ENCODE measurements at places on chromosomes 16 and 17.

- DNase-seq: no peak
These were observed 298.2 kb upstream of the C16orf82 start for GRCh38 chr16:26768385-26769010.

DNA sequence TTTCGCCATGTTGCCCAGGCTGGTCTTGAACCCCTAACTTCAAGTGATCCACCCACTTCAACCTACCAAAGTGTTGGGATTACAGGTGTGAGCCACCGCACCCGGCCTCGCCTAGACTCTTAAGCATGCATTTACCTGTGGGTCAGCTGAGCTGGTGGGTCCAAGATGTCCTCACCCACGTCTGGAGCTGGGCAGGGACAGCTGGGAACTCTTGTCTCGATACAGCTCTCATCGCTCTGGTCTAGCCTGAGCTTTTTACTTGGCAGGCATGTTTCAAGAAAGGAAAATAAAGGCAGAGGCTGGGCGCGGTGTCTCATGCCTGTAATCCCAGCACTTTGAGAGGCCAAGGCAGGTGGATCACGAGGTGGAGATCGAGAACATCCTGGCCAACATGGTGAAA lies 56.9 kb upstream of the PHOSPHO1 start:
- no peak for DNase-seq

GRCh38 chr17:57045868-57046704 lies 39.0 kb upstream of the AKAP1 start:
- peak; percentile 23 for DNase-seq

DNA sequence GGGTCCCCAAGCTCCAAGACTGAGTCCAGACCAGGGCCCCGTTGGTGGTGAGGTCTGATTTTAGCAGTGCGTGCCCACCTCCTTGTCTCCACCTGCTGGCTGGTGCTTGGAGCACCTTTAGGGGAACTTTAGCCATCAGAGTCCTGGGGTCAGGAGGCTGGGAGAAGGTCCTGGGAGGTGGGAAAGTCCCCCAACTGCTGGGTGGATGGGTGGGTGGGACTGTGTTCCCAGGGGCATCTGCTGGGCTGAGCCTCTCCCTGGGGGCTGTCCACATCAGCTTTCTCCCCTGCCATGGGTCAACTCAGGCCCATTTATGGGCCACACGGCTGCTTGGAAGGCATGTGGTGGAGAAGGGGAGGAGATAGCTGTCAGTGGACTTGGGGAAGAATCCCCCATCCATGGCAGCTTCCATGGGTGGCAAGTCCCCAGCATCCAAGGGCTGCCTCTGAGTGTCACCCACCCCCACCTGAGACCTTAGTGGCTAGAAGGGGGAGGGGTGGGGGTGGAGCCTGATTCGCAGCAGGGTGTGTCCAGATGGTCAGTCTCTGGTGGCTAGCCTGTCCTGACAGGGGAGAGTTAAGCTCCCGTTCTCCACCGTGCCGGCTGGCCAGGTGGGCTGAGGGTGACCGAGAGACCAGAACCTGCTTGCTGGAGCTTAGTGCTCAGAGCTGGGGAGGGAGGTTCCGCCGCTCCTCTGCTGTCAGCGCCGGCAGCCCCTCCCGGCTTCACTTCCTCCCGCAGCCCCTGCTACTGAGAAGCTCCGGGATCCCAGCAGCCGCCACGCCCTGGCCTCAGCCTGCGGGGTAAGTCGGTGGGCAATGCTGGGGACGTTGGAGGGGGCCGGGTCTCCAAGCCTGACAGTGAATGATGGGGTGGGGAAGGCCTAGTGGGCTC lies at the start of gene TRPV2:
TRPV2 (plus strand) TSS at position 541 of the 894 bp plus-strand sequence. CDS start 2,098 bp downstream, outside the sequence.
- peak; percentile 52 for DNase-seq

- no peak for DNase-seq
These were observed 36.3 kb upstream of the ZNF750 start for GRCh38 chr17:82876149-82876548.

DNA sequence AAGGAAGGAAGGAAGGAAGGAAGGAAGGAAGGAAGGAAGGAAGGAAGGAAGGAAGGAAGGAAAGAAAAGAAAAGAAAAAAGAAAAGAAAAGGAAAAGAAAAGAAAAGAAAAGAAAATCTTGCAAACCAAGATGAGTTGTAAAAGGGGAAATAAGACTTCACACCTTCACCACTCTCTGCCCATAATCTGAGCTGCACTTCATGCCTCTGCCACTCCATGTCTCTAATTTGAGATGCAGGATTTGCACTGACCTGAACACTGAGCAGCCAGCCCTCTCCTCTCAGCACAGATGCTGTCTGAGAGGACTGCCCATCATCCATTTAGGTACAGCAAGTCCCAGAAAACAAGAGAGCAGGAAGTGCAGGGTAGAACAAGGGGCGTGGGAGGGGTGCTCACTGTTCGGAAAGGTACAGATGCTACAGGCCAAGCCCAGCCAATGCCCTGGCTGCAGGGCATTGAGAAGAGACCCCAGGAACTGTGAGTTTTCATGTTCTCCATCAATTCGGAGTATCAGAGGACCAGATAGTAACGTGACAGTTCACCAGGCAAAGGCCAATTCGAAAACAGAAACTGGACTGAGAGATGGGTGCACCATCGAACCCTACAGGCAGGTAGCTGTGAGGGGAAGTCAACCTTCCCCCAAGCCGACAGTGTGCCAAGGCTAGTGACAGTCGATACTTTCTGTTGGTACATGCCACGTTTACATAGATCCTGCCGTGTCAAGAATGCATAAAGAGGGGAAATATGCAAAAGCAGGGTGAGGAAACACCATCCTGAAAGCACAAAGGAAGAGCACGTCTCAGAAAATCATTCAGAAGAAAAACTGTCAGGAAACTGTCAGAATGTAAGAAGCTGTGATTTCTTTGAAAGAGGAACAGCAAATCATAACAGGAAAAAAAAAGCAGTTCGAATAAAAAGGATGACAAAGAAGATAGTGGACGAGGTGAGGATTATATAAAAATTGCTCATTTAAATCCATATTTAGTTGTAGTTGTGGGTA lies 142.0 kb upstream of the RCVRN start:
- no peak for DNase-seq

DNA sequence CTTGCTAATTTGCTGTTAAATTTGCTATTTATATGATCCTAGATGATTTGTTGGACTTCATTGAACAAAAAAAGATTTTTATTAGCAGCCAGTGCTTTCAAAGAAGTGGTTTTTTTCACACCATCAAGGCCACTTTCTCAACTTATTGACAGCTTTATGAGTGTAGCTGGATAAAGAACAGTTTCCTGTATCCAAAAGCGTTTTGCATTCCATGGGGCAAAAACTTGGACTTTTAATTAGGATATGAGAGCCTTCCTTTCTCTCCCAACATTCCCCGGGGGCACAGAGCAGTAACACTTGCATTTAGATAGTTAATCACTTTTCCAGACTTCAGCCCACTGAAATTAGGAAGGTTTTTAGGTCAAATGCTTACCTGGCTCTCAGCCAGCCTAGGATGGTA lies 177.1 kb upstream of the ELAC2 start:
- DNase-seq: no peak

DNA sequence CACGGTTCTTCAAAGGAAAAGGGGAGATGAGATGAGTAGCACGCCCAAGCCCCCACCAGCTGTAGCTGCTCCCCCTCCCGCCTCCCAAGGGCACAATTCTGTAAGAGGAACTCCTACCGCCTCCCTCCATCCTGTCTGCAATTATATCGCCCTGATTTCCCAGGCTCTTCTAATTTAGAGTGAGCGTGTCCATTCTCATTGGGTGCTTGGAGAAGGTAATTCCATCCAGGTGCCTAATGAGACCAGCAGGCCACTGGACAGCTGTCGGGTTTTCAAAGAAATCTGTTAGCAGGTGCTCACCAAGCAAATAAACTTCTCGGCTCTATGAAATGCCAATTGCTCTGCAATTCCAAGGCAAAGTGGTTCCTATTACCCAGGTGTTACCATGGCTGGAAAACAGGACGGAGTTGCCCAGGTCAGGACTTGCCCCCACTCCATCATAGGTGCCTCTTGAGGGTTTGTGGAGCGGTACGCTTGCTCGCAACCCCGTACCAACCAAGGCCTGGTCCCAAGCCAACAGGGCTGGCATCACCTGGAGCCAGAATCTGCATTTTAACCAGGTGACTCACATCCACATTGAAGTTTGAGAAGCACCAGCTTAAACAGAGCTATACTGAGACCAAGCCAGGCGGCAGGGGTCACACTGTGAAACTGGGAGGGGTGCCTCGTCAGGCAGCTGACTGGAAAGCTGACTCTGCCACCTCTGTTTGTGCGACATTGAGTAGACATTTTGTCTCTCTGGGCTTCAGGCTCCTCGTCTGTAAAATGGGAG lies 16.5 kb upstream of the MEAK7 start:
- DNase-seq: no peak

GRCh38 chr17:80183581-80184422 lies 14.0 kb downstream of the CARD14 start:
- DNase-seq: no peak
